Left kidney (tissue), 8 donors: ENCODE measurements at places on chromosomes 5 and 9. TPM values are rescaled to one million over a fixed set of nuclear protein-coding genes. Genes with fewer than 3 reads are reported as not detected.

GRCh38 chr5:103298117-103298516, 39.6 kb downstream of the MACIR start:
- no peak for DNase-seq

DNA sequence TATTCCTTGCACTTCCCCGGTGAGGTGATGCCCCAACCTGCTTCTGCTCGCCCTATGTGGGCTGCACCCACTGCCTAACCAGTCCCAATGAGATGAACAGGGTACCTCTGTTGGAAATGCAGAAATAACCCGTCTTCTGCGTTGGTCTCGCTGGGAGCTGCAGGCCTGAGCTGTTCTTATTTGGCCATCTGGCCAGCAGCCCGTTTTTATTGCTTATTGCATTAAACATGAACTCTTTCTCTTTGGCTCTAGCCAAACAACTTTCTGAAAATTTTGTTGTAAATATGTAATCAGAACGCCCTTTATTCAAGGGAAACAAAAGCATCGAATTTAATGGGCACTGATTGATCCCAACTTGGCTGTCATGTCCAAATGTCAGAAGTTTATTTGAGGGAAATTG, 124.7 kb upstream of the FTMT start:
- no peak for DNase-seq

Gene C9orf152
- 0.45 TPM for polyA plus RNA-seq

Gene MARCOL
- polyA plus RNA-seq, result not detected
